Kidney glomerular epithelial cell (primary cell): ENCODE measurements at places on chromosomes 1 and 21.

DNA sequence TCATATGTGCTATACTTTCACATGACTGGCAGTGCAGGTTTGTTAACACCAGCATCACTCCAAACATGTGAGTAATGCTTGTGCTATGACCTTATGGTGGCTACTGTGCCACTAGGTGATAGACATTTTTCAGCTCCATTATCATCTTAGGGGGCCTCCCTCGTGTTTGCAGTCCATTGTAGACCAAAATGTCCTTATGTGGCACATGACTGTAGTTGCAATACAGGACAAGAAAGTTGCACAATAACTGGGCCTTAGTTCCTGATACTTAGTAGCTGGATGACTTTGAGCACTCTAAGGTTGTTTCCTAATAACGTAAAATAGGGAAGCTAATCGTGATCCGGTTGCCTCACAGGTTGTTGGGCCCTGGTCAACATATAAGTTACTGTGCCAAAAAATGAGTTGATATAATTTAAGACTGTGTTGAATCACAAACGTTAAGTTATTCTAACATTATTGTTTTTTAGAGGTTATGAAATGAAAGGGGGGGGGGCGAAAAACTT lies 511 bp upstream of the SNX27 start:
- DNase-seq = no peak

GRCh38 chr21:33859373-33860102 lies 56.1 kb downstream of the ATP5PO start:
- DNase-seq = no peak

DNA sequence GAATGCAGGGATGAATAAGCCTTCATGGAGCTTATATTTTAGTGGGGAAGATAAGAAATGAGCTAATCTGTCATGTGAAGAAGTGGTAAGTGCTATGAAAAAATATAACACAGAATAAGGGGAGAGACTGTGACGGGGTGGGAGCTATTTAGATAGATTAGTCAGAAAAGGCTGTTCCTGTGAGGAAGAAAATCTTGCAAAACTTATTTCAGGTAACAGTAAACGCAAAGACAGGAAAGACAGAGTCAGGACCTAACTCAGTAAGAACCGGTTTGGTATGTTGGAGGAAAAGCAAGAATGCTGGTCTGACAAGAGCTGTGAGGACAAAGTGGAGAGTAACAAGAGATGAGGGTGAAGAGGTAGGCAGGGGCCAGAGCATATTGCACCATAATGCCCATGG lies 22.0 kb downstream of the GNAI3 start:
- no peak for DNase-seq

- DNase-seq = no peak
These were observed 5.3 kb upstream of the EVA1B start for GRCh38 chr1:36328713-36329112.

- DNase-seq = peak; percentile 7
These were observed 14.0 kb downstream of the RHBG start for GRCh38 chr1:156383023-156383422.

- no peak for DNase-seq
These were observed 67.3 kb upstream of the ADGRL2 start for GRCh38 chr1:81733480-81733879.

GRCh38 chr1:109756848-109757521 lies 6.7 kb downstream of the EPS8L3 start:
- DNase-seq = no peak

DNA sequence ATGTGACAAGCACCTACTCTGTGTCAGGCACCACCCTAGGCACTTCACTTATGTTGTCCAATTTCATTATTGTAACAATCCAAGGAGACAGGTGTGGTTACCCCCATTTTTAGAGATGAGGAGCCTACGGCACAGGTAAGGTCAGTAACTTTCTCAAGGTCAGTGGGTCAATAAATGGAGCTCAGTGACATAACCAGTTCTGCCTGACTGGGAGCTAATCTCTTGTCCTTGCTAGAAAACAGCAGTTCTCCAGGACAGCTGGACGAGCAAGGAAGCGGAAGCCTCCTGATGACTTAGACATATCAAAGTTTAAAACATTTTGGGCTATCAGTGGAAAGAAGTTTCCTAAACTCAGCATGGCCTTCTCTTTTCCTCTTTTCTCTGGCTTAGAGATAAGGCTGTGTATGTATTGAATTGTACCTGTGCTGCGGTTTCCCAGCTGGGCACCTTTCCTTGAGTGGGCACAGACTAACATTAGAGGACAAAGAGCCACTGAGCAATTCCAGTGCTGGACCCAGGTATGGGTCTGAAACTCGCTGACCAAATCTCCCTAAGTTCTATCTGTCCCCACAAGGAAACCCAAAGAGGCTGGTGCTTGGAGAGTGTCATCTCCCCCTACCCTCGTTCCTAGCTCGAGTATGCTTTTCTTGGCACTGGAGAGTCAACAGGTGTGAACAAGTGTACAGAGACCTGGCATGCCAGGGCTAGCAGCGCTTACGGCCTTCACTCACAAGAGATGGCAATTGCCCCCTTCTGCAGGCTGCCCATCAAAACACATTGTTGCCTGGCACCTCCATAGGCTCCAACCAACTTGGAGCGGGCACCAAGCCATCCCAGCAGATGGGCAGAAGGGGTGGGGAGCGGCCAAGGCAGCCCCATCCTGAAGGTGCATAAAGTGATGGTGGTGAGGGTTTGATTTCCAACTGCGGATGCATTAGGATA lies 456.1 kb upstream of the PROX1 start:
- DNase-seq = no peak

DNA sequence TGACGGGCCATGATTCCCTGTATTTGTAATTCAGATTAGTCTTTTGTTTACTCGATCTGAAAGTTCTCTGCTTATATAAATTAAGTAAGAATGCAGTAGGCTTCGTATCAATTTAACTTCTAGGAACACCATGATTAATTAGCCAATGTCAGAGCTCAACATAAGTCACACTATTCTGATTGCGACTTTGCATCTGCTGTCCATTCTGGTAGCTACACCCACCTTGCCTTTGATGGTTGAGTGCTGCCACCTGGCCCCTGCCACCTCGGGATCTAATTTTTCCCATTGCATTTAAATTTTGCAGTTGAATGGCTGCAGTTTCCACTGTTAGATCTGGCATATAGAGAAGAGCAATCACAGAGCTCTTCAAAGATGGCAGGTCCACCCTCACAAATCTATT lies 140.0 kb downstream of the LTN1 start:
- DNase-seq = no peak

DNA sequence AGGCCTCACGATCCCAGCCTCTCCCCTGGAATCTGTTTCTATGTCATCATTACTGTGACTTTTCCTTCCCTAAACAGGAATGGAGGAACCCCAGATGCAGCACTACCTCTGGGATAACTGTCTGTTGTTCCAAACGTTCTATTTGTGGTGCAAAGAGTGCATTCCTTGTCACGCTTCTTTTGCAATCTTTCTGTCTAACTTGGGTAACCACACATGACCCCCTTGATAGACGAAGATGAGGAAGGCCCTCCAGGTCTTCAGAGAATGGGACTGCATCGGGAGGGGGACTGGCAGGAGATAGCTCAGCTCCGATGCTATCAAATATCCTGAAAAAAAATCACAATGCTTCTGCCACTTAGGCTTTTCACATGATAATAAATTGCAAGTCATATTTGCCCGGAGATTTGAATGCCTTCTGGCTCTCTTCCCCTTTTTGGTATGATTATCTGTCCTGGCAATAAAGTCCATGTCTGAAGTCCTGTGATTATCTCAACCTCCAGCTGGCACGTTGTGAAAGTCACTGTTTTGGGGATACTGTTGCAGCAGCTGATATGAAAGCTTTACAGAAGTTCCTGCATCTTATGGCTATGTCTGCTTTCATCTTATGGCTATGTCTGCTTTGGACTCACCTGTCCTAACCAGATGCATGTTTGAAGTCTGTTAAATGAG lies 148.7 kb upstream of the LMO4 start:
- DNase-seq = no peak

DNA sequence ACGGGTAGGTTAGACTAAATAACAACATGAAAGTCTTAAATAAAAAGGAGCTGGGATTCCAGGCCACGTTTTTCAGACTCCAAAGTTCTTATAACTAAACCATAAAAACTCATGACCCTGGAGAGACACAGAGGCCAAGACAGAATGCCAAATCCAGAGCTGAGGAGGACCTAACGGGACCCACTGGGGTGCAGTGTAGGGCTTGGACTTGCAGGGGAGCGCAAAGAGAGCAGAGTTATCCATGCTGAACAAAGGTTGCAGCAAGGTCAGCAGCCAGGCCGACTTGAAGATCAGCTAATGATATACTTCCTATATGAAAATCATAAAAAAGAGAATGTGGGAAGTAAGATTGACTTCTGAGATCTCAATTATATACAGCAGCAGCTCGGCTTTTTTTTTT lies 237.1 kb downstream of the TM2D1 start:
- no peak for DNase-seq
